ENCODE measurements at places on chromosomes 7 and 10.

GRCh38 chr10:54415483-54415882, 385.5 kb downstream of the PCDH15 start:
- DNase-seq = no peak

- DNase-seq = no peak
Observed at GRCh38 chr10:13624630-13625029, 37.9 kb downstream of the PRPF18 start.

DNA sequence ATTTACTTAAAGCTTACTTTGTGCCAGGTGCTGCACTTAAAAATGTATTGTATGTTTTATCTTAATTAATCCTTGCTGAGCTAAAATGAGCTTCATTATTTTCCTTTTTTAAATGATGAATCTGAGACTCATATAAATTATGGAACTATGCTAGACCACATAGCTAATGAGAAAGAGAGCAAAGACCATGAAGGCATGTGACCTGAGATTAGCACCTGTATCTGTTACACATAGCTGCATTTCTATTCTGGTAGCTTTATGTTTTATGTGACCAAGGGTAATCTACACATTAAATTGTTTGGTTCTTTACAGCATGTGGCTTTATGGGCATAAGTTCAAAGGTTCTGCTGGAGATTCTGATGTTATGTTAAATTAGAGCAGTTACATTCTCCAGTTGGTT, 839.1 kb upstream of the SORCS1 start:
- no peak for DNase-seq

DNA sequence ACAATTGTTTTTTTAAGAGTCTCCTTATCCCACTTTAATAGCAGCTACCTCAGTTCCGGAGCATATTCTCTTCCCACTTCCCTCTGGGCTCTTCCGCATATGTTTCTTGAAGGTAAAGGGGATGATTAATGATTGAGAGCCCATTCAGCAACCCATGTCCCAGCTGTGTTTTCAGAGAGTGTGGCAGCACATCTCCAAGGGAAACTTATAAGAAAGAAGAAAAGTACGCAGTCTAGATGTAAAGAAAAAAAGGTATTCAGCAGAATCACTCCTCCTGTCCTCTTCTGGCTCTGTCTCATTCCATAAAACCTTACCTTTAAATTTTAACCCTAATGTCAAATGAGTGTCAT, 9.7 kb upstream of the ANKRD7 start:
- no peak for DNase-seq

DNA sequence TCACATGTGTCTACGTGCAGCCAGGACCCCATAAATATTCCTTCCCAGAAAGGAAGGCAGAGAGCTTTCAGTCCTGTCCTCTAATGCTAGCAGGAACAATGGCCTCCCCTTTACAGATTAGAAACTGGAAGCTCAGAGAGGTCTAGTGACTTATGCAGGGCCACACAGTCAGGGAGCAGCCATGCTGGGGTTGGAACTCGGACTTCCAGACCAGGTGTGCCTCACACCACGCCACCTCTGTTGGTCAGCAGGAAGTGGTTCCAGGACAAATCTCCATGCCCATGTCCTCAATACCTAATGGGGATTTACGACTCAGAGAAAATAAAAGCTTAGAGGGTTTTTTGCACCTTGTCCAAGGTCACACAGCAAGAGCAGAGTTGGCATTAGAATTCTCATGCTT, 378.9 kb downstream of the RPS24 start:
- DNase-seq = no peak

- no peak for DNase-seq
Observed at GRCh38 chr10:31958856-31959255, 30.2 kb upstream of the ARHGAP12 start.

DNA sequence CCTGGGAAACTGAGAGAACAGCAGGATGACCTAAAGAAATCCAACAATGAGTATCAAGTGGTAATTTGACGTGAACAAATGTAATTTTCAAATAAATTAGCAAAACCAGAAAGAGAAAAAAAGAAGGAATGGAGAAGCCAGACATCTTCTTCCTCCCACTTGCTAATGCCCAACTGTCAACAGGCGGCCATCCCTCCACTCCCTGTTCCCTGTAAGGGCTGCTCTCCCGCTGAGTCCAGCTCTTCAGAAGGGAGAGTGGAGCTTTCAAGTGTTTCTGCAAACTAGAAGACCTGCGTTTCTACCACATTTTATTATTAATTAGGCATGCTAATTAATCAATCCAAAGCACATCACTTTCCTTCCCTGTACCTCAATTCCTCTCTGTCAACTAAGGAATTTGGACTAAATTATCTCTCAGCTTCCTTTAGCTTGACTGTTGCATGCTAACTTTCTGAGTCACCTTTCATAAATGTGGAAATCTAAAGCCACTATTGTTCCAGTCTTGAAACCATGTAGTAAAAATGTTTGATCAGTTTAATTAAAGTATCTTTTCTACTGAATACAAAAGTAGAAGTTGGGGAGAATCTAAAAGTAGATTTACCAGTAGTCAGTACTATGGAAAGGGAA, 48.4 kb upstream of the CUL1 start:
- DNase-seq = no peak

DNA sequence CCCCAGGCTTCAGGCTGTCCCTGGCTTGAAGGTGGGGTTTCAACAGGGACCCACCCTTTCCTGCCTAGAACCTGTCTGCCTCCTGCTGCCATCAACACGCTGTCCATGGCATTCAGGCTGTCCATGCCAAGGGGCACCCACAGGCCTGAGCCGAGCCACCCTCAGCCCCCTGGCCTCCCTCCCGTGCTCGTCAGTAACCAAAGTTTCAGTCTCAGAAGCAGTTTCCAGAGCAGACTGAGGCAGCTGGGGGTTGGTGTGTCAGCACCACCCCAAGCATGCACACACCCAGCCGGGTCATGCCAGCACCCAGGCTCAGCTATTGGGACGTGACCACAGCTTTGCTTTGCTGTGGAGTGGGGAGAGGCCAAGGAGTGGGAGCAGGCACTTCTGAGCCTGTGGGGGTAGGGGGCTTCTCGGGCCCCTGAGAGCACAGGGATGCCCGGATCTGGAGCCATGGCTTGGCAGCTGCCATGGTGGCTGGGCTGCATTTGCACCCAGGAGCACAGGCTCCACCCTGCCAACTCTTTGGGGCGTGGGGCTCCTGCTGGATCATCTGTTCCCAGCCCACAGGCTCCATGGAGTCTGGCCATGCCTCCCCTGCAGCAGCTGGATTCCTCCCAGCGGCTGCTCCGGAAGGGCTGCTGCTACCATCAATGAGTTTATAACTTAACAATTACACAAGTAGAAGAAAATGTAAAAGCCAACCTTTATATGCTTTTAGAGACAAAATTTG, 314.5 kb upstream of the SEMA3C start:
- no peak for DNase-seq

DNA sequence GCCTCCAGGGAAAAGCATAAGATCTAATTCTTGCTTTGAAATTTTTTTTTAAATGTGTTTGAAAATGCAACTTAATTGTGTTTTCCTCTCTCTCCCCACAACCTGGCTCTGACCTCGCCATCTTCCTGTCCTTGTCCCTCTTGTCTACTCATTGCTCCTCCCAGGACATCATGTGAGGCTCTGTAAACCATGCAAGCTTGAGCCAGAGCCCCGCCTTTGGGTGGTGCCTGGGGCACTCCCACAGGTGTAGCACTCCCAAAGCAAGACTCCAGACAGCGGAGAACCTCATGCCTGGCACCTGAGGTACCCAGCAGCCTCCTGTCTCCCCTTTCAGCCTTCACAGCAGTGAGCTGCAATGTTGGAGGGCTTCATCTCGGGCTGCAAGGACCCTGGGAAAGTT, 9.8 kb upstream of the CDHR1 start:
- DNase-seq = no peak

DNA sequence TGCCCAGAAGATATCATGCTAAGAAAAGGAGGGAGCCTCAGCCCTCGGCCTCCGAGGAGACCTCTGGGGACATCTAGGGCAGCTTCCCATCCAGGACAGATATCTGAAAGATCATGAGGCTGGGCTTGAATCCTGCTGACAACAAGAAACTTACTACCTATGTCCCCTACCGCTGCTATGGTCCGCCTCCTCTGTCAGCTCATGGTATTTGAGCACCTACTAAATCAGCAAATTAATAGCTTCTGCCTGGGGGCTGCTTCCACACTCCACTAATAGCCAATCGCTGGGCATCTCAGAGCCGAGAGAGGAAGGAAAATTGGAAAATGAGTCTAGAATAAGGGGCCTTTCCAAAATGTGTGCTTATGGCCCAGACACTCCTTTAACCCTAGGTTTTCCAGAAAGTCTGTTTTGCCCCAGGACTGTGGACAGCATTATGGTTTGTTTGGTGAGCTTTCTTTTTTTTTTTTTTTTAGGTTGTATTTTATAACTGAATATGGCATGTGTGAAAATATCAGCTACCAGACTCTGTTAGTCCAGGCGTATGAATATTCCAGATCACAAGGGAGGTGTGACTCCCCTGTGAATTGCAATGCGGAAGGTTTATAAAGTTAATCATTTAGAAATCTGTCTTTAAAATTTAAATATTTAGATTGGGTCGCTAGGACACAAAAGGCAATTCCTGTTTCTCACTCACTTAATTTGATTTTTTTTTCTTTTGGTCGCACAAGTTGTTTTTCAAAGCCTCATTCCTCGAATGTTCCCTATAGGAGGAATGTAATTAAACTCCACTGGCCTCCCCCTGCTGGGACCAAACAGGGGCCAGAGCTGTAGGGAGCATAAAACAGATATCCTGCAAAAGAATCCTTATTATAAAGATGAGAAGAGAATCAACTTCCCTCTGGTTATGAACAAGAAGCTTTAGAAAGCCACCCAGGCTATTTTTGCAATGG, 89.4 kb downstream of the PARP12 start:
- DNase-seq = peak; percentile 94

DNA sequence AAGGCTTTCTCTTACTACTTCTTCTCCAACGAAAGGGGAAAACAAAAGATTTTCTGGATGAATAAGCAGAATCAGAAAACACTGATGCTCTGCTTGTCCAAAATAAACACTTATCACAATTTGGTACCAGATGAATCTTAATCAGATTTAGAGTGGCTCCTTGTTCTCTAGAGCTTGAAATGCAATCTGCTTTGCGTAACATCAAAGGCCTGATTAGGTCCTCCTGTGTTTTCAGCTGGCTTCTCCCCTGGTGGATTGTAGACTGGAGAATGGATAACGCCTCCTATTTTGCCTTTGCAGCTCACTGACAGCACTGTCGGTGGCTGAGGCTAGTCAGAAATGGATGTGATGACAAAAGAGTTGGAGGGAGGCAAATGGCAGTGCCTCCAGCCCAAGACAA, 91.2 kb downstream of the FAM13C start:
- DNase-seq = no peak

DNA sequence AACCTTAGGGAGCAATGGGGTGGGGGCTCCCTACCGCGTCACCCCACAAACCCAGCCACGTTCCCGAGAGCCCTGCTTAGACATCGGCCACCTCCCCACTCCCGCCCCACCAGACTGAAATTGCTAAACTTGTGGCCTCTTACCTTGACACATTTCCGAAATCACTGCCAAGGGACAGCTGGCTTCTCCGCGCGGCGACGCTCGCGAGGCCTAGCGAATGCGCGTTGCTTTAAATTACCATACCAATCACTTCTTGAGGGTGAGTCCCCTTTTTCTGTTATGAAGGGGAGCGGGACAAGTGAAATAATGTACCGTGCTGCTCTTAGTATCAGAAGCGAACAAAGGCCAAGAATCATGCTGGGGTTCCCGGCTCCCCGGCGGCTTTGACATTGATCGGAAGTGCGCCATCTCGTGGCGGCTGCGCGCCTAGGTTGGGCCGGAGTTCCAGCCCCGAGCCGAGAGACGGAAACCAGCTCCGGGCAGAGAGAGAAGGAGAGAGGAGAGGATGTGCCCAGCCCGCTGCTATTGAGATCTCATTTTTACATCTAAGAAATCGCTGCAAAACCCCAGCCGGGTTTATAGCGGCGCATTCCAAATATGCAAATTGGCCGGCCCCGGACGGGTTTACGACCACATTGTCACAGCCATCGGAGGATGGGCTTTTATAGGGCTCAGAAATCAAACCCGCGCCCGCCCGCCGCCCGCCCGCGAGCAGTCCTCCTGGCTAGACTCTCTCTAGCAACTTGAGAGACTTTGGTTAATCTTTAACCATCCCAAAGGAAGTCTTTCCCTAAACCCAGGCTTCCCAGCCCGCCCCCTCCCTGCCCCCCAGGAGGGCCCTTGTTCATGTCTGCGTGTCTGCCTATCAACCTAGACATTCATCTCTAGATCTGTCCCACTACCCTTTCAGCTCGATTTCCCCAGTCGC, 5.3 kb downstream of the HOXA11 start:
- DNase-seq = peak; percentile 96

- DNase-seq = peak; percentile 6
Observed at GRCh38 chr10:18279173-18279572, 138.9 kb downstream of the CACNB2 start.

GRCh38 chr10:4351723-4352413, 474.1 kb upstream of the AKR1E2 start:
- no peak for DNase-seq

DNA sequence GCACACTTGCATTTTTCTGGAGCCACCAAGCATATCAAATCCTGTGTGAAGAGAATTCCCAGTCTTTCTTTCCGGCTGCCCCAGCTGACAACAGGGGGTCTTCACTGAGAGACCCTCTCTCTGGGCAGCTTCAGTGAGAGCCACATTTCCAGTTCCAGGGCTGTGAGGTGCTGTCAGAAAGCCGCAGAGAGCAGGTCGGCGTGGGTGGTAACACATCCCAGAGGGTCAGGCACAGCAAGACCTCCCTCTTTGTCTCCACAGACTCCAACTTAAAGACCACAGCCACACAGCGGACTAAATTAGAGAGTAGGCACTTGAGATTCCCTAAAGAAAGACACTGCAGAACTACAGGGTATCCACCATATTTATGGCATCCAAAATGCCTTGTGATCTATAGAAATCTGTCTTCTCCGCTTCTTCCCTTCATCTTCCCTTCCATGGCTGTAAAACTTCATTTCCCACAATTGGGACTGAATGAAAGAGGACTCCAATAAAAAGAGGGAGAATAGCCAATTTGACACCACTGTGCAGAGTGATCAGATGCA, 116.0 kb upstream of the C7orf33 start:
- no peak for DNase-seq

GRCh38 chr7:30533886-30534285, 29.3 kb upstream of the GGCT start:
- no peak for DNase-seq

GRCh38 chr10:43809211-43809930, 160.7 kb upstream of the ZNF32 start:
- DNase-seq = no peak

DNA sequence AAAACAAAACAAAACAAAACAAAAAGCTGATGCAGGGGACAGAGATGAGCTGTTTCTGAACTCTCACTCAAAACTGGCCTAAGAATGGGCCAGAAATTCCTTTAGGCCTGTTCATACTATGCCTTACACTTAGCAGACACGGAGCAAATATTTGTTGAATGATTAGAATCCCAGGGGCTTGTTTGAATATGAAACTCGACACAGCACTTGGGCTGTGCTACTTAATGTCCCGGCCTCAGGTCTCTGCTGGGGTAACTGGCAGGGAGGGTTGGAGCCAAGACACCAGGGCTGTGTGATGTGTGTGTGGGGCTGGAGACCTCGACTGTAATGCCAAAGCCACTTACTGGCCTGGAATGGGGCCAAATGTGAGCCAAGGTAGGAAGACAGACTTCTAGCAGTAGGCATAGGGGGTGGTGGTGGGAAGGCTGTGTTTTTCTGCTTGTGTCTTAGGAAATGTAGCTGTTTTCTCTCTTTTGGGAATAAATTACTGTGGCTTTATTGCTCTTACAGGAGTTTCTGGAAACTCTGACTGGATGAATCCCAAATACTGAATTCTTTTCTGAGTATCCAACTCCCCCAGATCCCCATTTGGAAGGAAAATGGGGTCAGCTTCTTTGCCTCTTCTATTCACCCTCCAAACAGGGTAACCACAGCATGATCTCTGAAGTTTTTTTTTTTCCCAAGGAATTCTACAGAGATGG, 66.7 kb downstream of the EMX2 start:
- no peak for DNase-seq

- no peak for DNase-seq
Observed at GRCh38 chr10:34187201-34187600, 627.9 kb downstream of the PARD3 start.
